ENCODE measurements at places on chromosomes 12 and 14.

GRCh38 chr14:23558346-23559009 lies 2.4 kb downstream of the THTPA start:
- no peak overlapping the region for H3K4me3 ChIP-seq
- H3K27ac ChIP-seq: no peak overlapping the region
- no peaks in the 10 kb centered on the region for H3K27me3 ChIP-seq
- no peak for DNase-seq
- peaks cover 18% of the 10 kb centered on the region for H3K36me3 ChIP-seq

DNA sequence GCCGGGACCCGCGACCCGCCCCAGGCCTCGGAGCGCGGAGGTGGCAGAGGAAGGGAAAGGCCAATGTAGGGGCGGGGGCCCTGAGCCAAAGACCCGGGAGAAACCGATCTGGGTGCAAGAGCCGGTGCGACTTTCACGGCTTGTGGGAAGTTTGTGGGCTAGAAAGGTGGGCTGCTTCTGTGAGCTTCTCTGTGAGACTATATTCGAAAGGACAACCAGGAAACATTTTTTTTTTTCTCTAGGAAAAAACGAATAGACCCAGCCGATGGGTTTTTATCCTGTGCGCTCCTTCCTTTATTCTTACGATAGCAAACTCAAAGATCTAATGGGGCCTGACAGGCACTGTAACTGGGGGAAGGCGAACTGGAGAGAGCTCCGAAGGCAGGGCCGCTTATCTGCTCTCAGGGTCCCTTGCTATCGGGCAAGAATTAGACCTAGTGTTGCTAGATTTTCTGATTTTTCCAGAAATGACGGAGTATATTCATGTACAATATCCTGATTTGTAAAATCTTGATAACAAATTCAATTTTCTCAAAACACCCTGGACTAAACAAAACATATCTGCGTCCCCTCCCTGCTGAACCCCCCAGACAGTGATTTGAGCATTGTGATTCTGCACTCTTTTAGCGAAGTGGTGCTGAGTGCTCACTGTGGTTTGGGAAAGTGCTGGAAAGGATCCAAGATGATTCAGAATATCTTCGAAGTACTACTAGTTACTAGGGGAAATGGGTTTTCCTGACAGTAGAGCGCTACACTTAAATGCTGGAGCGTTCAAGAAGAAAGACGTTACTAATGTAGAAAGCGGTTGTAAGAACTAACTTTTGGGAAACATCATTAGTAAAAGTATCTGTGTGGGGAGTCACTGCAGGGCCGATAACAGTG lies 563 bp upstream of the STXBP6 start:
- no peak overlapping the region for H3K27ac ChIP-seq
- peak; percentile 18 for DNase-seq
- no peaks in the 10 kb centered on the region for H3K4me1 ChIP-seq
- H3K27me3 ChIP-seq: peaks cover 69% of the 10 kb centered on the region
- H3K4me3 ChIP-seq: peak overlapping the region; percentile 45

GRCh38 chr12:67910360-67911274 lies 78.6 kb upstream of the IFNG-AS1 start:
- no peak for DNase-seq
- no peaks in the 10 kb centered on the region for H3K27me3 ChIP-seq
- no peak overlapping the region for H3K4me3 ChIP-seq
- no peak overlapping the region for H3K27ac ChIP-seq
- no peaks in the 10 kb centered on the region for H3K36me3 ChIP-seq
- no peaks in the 10 kb centered on the region for H3K4me1 ChIP-seq

- peak; percentile 23 for DNase-seq
- no peaks in the 10 kb centered on the region for H3K4me1 ChIP-seq
- H3K27ac ChIP-seq: peak overlapping the region; percentile 39
These were observed 1.1 kb downstream of the FBXO21 start for GRCh38 chr12:117188961-117189724.

DNA sequence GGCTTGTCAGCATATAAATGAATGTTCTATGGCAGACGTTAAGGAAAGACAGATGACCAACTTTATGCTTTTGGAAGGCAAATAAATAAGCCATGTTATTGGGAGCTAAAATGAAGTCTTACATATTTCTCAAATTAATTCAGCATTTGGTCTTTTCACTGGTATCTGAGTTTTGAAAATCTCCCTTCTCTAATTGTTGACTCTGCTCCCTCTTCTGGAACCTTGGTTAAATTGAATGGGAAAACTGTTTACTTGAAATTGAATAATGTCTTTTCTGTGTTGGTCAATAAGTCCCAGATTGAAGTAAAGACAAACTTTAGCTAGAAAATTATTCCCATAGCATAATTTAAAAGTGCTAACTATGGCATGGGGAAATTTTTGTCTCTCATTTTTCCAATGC lies 38.7 kb downstream of the LGR5 start:
- no peaks in the 10 kb centered on the region for H3K27me3 ChIP-seq
- H3K27ac ChIP-seq: no peak overlapping the region
- peaks cover 2% of the 10 kb centered on the region for H3K4me1 ChIP-seq
- no peaks in the 10 kb centered on the region for H3K36me3 ChIP-seq
- DNase-seq: no peak
- no peak overlapping the region for H3K4me3 ChIP-seq

DNA sequence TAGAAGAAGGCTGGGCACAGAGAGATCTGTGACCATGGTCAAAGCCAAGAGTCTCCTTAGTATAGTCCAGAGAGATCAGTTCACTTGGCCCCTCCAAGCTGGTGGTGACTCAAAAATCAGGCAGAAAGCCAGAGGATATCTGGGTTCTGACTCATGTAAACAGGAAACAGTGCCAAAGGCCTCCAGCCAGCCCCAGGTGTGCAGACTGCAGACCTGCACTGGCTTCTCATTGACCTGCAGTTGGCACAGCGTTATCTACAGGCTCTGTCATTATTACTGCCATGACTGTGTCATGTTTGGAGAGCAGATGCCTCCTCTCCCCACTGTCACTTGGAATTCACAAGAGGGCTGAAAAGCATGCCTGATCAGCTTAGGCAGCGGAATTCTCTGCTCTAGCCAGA lies 295.7 kb upstream of the PRKD1 start:
- H3K27ac ChIP-seq: no peak overlapping the region
- H3K27me3 ChIP-seq: no peaks in the 10 kb centered on the region
- no peak overlapping the region for H3K4me3 ChIP-seq
- H3K4me1 ChIP-seq: peaks cover 1% of the 10 kb centered on the region
- no peaks in the 10 kb centered on the region for H3K36me3 ChIP-seq

DNA sequence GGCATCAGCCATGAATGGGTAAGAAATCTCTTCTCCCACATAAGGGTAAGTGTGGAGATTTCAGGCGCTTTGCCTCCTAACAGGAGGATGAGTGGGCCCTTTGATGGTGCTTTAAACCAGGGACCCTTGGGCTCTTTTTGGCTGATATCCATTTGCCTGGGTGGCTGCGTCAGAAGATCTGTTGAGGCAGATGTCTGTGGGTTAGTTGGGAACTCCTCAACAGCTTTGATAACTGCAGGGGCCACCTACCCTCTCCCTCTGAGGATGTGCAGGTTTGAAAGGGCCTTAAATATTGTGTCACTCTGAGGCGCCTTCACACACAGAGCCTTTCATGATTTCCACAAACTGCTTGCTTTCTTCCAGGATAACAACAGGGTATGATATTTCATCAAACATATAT lies 210.7 kb downstream of the PPM1H start:
- DNase-seq: no peak
- no peaks in the 10 kb centered on the region for H3K36me3 ChIP-seq
- H3K4me3 ChIP-seq: no peak overlapping the region
- H3K27ac ChIP-seq: no peak overlapping the region

DNA sequence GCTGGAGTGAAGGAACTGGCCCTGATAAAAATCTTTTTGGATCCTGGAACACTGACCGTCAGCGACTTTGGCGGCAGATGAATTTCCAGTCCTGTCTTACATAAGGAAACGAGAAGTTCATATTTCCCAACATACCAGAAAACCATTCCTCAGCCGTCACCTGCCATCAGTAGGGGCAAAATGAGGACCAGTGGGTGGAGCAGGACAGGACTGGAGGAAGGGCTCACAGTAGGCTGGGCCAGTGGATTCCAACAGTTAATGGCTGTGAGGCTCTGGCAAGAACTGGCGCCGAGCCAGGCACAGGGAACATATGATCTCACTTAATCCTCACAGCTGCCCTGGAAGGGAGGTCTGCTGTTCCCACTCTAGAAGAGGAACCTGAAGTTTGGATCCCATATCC lies 67.2 kb upstream of the FAM181A start:
- H3K4me1 ChIP-seq: no peaks in the 10 kb centered on the region
- H3K36me3 ChIP-seq: no peaks in the 10 kb centered on the region
- H3K4me3 ChIP-seq: no peak overlapping the region
- no peak for DNase-seq
- H3K27ac ChIP-seq: no peak overlapping the region

- no peak overlapping the region for H3K27ac ChIP-seq
- no peaks in the 10 kb centered on the region for H3K4me1 ChIP-seq
- DNase-seq: no peak
- H3K36me3 ChIP-seq: no peaks in the 10 kb centered on the region
- H3K4me3 ChIP-seq: peak overlapping the region; percentile 4
These were observed 143.4 kb upstream of the C14orf180 start for GRCh38 chr14:104436047-104436591.

GRCh38 chr12:65607401-65607841 lies 216.9 kb upstream of the HMGA2 start:
- no peak overlapping the region for H3K4me3 ChIP-seq
- no peaks in the 10 kb centered on the region for H3K27me3 ChIP-seq
- H3K36me3 ChIP-seq: no peaks in the 10 kb centered on the region
- no peak overlapping the region for H3K27ac ChIP-seq

DNA sequence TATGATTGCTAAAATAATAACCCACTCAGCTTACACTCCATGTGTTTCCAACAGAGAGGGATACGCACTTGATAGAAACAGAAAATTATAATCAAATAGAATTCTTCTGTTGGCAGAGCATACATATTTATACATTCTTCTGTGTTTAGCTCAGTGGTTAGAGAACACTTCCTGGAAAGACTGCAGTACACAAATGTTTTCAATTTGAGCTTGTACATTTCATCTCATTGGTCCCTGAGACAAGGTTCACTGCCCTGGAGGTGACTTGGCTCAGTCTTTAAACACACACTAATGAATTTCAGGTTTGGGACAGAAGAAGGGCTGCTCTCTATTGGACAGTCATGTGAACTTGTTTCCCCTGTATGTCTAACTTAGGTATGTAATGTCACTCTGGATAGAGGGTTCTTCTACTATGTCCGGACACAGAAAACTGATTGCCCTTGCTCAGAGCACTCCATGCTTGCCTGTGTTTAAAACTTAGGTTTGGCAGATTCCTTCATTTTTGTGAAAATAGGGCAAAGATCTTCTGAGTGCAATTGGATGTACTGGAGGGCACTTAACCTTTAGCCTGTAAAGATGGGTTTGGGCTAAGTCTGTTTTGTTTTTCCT lies 22.9 kb downstream of the PROX2 start:
- DNase-seq: no peak
- peaks cover 3% of the 10 kb centered on the region for H3K4me1 ChIP-seq

DNA sequence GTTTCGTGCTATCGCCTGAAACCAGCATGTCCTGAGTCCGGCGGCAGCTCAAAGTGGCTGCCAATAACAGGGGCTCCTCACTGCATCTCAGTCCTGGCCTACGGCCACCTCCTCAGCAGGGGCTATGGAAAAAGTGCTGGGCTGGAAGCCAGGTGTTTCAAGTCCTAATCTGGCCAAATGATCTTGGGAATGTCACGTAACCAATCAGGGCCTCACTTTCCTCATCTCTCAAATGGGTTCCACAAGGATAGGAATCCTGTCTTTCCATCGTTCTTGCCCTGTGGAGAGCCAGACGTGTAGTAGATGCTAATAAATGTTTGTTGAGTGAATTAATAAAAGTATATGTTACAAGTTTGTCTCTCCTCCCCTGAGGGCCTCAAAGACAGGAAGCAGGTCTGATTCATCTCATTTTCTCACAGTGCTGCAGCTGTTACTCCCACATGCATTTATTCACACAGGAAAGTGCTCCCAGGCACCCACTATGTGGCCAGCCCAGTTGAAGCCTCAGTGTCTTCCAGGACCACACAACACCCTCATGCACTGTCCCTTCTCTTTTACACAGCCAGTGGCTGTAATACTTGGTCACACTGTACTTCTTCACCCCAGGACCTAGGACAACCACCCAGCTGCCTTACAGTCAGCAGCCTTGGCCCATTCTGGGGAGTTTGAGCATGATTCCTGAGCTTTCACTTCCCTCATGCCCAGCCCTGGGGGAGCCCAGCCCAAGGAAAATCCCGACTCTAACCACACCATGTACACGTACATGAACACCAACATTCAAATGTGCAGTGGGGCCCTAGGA lies 5.0 kb downstream of the CMKLR1 start:
- no peak for DNase-seq
- no peak overlapping the region for H3K27ac ChIP-seq
- H3K36me3 ChIP-seq: no peaks in the 10 kb centered on the region
- peaks cover 1% of the 10 kb centered on the region for H3K4me1 ChIP-seq
- no peaks in the 10 kb centered on the region for H3K27me3 ChIP-seq

GRCh38 chr12:47378907-47379306 lies 299.1 kb upstream of the AMIGO2 start:
- no peaks in the 10 kb centered on the region for H3K36me3 ChIP-seq
- no peak for DNase-seq
- H3K27ac ChIP-seq: no peak overlapping the region
- H3K4me3 ChIP-seq: no peak overlapping the region

DNA sequence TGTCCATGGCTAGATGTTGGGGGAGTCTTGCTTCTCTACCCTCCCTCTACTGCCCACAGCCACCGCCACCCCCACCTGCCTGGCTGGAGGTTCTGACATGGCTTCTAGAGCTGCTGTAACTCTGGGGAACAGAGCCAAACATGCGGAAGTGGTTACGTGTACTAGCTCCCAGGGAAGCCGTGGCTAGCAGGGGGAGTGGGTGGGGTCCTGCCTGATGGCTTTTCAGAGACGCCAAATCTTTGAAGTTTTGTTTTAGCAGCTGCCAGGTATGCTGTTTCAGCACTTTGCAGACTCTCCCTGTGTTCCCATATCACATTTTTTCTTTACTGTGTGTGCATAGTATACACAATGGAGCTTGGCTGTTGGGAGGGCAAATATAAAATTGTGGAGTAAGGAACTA lies 150.3 kb downstream of the TGFB3 start:
- H3K4me1 ChIP-seq: no peaks in the 10 kb centered on the region
- no peak overlapping the region for H3K27ac ChIP-seq
- H3K27me3 ChIP-seq: no peaks in the 10 kb centered on the region

DNA sequence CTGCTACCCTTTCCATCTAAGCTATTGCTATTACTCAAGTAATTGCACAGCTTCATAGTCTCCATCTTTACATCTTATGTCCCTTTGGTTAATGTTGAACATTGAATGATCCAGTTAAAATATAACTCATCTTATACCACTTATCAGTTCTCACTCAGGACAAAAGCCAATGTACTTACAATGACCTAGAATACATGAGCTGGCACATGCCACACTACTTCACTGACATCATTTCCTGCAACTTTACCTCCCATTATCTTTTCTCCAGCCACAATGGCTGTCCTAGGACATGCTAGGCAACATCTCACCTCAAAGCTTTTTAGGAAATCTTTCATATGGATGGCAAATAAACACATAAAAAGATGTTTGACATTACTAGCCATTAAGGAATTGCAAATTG lies 309.2 kb downstream of the FOXG1 start:
- no peaks in the 10 kb centered on the region for H3K4me1 ChIP-seq
- DNase-seq: no peak
- no peak overlapping the region for H3K4me3 ChIP-seq
- H3K27me3 ChIP-seq: no peaks in the 10 kb centered on the region
- H3K27ac ChIP-seq: no peak overlapping the region
